ENCODE measurements at places on chromosomes 7 and 10. TPM values are rescaled to one million over a fixed set of nuclear protein-coding genes. Genes with fewer than 3 reads are reported as not detected.

LIPM gene
- total RNA-seq, result not detected

PHKG1 gene
- 0.31 TPM for total RNA-seq

ITIH5 gene
- total RNA-seq, result 0.05 TPM

CAMK2B gene
- 0.49 TPM for total RNA-seq

SEMA3D gene
- 0.07 TPM for total RNA-seq

EBLN1 gene
- not detected for total RNA-seq

PITX3 gene
- 1.1 TPM for total RNA-seq

AEBP1 gene
- not detected for total RNA-seq

SP8 gene
- total RNA-seq, result not detected

ARID5B gene
- total RNA-seq, result 1.9 TPM

GHRHR gene
- total RNA-seq, result not detected

LIPF gene
- total RNA-seq, result not detected

AHR gene
- total RNA-seq, result 6.9 TPM

PVRIG gene
- not detected for total RNA-seq

GGCT gene
- total RNA-seq, result 64.8 TPM

ZPBP gene
- not detected for total RNA-seq

SFMBT2 gene
- 7.0 TPM for total RNA-seq

SLC29A3 gene
- total RNA-seq, result 27.7 TPM

VPS37D gene
- total RNA-seq, result 4.7 TPM

PNLIPRP1 gene
- total RNA-seq, result not detected

PAX4 gene
- total RNA-seq, result not detected

TRIM50 gene
- total RNA-seq, result not detected

TSPAN33 gene
- 6.2 TPM for total RNA-seq

AKR1C3 gene
- 1,121 TPM for total RNA-seq

TAS2R5 gene
- total RNA-seq, result 0.34 TPM

NKX6-2 gene
- 0.91 TPM for total RNA-seq

TMEM176B gene
- not detected for total RNA-seq

LEP gene
- not detected for total RNA-seq

ZNF775 gene
- 7.3 TPM for total RNA-seq

ANKRD2 gene
- total RNA-seq, result 5.1 TPM

IGF2BP3 gene
- 29.7 TPM for total RNA-seq

CCZ1B gene
- 22.8 TPM for total RNA-seq

RAPGEF5 gene
- total RNA-seq, result 0.06 TPM

VWDE gene
- 0.58 TPM for total RNA-seq

PLEKHS1 gene
- 0.06 TPM for total RNA-seq

SPDYE6 gene
- not detected for total RNA-seq

SPDYE1 gene
- not detected for total RNA-seq

ADAM22 gene
- total RNA-seq, result 0.24 TPM

SPDYE11 gene
- total RNA-seq, result not detected

PNLIPRP3 gene
- 0.03 TPM for total RNA-seq

AOAH gene
- total RNA-seq, result not detected

GARS1 gene
- total RNA-seq, result 126 TPM

ZNF786 gene
- total RNA-seq, result 6.1 TPM

ANKRD16 gene
- 8.0 TPM for total RNA-seq

RAB19 gene
- total RNA-seq, result not detected

TFPI2 gene
- total RNA-seq, result 208 TPM

GNGT1 gene
- not detected for total RNA-seq

NEBL gene
- total RNA-seq, result 13.0 TPM

ZNF138 gene
- 3.0 TPM for total RNA-seq

HDAC9 gene
- 0.17 TPM for total RNA-seq

ZNF438 gene
- total RNA-seq, result 1.7 TPM

EPO gene
- not detected for total RNA-seq

CYP2W1 gene
- total RNA-seq, result not detected

SPDYE2 gene
- not detected for total RNA-seq

ANKRD61 gene
- 0.72 TPM for total RNA-seq

ANXA8L1 gene
- 122 TPM for total RNA-seq

CDK1 gene
- 83.7 TPM for total RNA-seq

TBX20 gene
- 2.0 TPM for total RNA-seq

Data from A549 treated with AZD2906 at 1 μM for 4 hours (cell line).